ENCODE measurements at places on chromosomes 2 and 18. TPM values are rescaled to one million over a fixed set of nuclear protein-coding genes. Genes with fewer than 3 reads are reported as not detected.

TTR gene
- total RNA-seq, result 600 TPM

DNA sequence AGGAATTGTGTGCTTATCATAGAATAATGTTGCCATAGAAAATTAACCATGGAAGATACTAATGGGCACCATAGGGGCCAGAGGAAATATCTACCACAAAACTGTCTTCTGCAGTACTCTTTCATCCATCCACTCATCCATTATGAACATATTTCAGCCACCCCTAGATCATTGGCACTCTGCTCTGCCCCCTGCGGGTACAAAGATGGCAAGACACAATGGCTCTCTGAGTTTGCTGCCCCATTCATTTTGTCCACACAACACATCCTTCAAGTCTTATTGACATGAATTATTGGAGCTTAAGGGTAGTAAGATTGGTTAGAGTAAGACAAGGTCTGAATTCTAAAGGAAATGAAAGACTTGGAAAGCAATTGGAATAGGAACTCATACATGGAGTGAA lies 1224.7 kb upstream of the CELF4 start:
- DNase-seq, result no peak
- H3K4me1 ChIP-seq, result no peaks in the 10 kb centered on the region
- no peak overlapping the region for H3K27ac ChIP-seq
- H3K27me3 ChIP-seq, result no peaks in the 10 kb centered on the region
- no peaks in the 10 kb centered on the region for H3K36me3 ChIP-seq

DNA sequence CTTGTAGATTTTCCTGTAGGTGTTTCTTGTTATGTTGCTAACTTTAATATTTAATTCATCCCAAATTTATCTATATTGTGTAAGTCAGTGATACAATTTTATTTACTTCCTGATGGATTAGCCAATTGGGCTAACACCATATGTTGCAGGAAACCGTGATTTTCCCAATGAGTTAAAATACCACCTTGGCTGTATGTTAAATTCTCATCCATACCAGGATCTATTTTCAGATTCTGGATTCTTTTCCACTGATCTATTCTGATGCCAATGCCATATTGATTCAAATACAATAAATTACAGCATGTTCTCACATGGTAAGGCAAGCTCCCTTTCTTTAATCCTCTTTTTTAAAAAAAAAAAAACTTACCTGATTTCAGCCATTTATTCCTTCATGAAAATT lies 85.8 kb upstream of the DNAJC10 start:
- no peaks in the 10 kb centered on the region for H3K27me3 ChIP-seq
- H3K36me3 ChIP-seq, result no peaks in the 10 kb centered on the region
- no peak overlapping the region for H3K4me3 ChIP-seq
- no peaks in the 10 kb centered on the region for H3K4me1 ChIP-seq
- no peak for DNase-seq

DNA sequence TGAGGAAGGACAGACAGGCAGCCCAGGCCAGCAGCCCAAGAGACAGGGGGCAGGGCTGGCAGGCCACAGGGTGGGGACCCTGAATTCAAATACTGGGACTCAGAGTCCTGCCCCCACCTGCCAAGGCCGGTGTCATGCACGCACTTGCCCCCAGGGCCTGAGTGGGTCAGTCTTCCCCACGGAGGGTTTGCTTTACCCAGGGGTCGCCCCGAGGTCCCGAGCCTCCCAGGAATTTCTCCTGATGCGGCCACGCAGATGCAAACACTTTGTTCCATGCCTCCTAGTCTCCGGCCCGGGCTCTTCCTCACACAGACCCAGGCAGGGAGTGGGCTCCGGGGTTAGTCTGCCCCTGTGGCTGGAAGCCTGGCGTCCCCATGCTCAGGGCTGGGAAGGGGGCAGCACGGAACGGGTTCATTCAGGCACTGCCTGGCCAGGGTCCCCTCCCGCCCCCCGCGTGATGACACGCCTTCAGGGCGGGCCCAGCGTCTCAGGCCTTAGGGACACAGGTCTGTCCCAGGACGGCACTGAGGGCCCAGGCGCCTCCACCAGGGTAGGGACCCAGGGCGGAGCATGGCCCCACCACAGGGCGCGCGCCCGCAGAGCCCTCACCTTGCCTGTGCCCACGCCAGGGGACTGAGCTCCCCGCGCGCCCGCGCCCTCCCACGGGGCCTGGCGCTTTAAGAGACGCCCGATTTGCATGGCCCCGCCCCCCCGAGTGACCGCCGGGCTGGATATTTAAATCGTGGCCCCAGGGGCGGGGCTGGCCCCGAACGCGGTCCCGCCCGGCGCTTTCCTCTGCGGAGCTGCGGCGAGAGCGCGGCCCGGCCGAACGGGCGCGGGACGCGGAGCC lies at the start of gene SNED1:
TSS of gene SNED1 (plus strand) at position 763 of the 850 bp plus-strand sequence. CDS start 220 bp downstream, outside the sequence.
- peaks cover 68% of the 10 kb centered on the region for H3K4me1 ChIP-seq
- DNase-seq, result peak; percentile 76
- peak within 1 kb of the TSS; percentile 77 for H3K4me3 ChIP-seq
- no peaks in the 10 kb centered on the region for H3K36me3 ChIP-seq

PRKAG3 gene
- total RNA-seq, result not detected

DNA sequence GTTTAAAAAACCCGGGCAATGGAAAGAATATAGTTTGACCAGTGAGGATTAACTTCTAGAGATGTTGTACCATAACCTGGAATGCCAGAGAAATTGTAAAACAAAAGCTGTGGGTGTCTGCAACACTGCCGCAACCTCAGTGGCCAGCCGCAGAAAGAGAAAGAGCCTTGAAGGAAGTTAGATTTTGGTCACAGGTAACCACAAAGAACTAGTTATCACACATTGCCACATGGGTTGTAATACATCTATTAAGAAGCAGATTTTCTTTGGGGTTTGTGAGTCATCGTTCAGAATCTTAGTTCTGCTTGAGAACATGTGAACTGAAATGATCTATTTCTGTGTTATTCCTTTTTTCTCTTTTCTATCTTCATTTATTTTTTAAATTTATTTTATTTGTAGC lies 222.9 kb upstream of the AGAP1 start:
- DNase-seq, result no peak
- no peaks in the 10 kb centered on the region for H3K36me3 ChIP-seq
- no peaks in the 10 kb centered on the region for H3K4me1 ChIP-seq
- no peak overlapping the region for H3K4me3 ChIP-seq
- no peak overlapping the region for H3K27ac ChIP-seq

DNA sequence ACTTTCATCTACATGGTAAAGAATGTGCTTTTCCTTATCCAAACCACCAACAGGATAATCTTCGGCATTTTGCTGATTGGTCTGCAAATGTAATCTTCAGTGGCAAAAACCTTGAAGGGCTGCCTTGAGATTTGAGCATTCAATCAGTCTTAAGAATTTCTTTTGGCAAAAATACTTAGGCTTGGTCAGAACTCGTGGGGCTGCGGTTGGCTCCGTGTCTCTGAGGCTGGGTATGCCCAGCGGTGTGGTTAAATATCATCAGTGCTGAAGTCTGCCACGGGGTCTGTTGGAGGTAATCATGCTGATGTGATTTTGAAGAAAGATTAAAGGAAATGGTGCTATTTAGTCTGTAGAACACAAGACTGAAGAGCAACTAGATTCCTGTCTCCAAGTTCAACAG lies 262.6 kb downstream of the EN1 start:
- H3K4me3 ChIP-seq, result no peak overlapping the region
- no peak overlapping the region for H3K27ac ChIP-seq
- no peaks in the 10 kb centered on the region for H3K36me3 ChIP-seq
- no peaks in the 10 kb centered on the region for H3K4me1 ChIP-seq
- no peak for DNase-seq

DNA sequence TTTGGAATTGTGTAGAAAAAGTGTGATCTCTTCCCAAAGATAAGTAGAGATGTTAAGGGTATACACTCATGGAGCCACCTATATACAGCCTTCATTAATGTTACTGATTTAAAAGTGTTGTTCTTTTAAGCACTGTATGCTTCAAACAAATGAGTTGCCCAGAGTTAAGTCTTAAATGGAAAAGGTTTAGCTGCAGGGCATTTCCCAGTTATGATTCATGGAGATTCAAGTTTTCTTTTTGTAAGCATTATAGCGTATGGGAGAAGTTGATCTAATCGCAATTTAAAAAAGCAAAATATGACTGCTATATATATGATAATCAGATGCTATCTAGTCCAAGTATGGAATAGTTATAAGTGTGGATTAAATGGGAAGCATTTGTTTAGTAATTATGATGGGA lies 4.8 kb downstream of the PDK1 start:
- no peaks in the 10 kb centered on the region for H3K4me1 ChIP-seq
- no peak overlapping the region for H3K27ac ChIP-seq
- no peak overlapping the region for H3K4me3 ChIP-seq
- H3K27me3 ChIP-seq, result no peaks in the 10 kb centered on the region
- peaks cover 3% of the 10 kb centered on the region for H3K36me3 ChIP-seq

GRCh38 chr18:49861659-49862058 lies 48.3 kb upstream of the ACAA2 start:
- H3K27me3 ChIP-seq, result no peaks in the 10 kb centered on the region
- peaks cover 15% of the 10 kb centered on the region for H3K4me1 ChIP-seq
- H3K36me3 ChIP-seq, result no peaks in the 10 kb centered on the region
- no peak overlapping the region for H3K27ac ChIP-seq
- no peak overlapping the region for H3K4me3 ChIP-seq

DNA sequence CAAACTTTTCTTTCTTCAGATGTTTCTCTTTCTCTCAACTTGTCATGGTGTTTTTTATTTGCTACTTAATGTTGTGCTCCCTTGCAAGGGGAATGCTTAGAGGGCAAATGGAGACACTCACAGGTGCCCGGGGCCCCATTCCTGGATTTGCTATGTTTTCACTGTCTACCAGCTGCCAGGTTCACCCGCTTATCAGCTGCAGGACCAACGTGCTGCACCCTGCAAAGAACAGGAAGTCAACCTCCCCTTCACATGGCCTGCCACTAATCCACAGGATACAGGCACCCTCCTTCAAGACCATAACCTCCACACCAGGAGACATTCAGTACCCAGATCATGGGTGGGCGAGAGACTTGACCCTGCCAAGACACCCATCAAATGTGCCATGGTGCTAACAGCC lies 237.6 kb upstream of the STON1 start:
- H3K4me1 ChIP-seq, result peaks cover 7% of the 10 kb centered on the region
- no peaks in the 10 kb centered on the region for H3K27me3 ChIP-seq
- DNase-seq, result no peak
- no peaks in the 10 kb centered on the region for H3K36me3 ChIP-seq

RND3 gene
- 28.1 TPM for total RNA-seq

GRCh38 chr2:66576311-66576560 lies 141.3 kb downstream of the MEIS1 start:
- no peak for DNase-seq
- no peak overlapping the region for H3K27ac ChIP-seq
- no peak overlapping the region for H3K4me3 ChIP-seq

CHST9 gene
- 0.42 TPM for total RNA-seq

- H3K4me1 ChIP-seq, result no peaks in the 10 kb centered on the region
- DNase-seq, result no peak
- H3K27ac ChIP-seq, result no peak overlapping the region
- H3K4me3 ChIP-seq, result no peak overlapping the region
Measured at GRCh38 chr2:28432362-28432761, 39.7 kb downstream of the FOSL2 start.

LYPD6 gene
- total RNA-seq, result 0.42 TPM

GRCh38 chr2:23617167-23617810 lies 232.3 kb downstream of the KLHL29 start:
- no peaks in the 10 kb centered on the region for H3K27me3 ChIP-seq
- no peaks in the 10 kb centered on the region for H3K4me1 ChIP-seq
- peak overlapping the region; percentile 19 for H3K27ac ChIP-seq

CPLX4 gene
- total RNA-seq, result not detected

GRCh38 chr2:46979571-46979979 lies 64.0 kb upstream of the MCFD2 start:
- H3K4me3 ChIP-seq, result no peak overlapping the region
- H3K36me3 ChIP-seq, result peaks cover 3% of the 10 kb centered on the region
- H3K27ac ChIP-seq, result no peak overlapping the region
- no peaks in the 10 kb centered on the region for H3K27me3 ChIP-seq
- DNase-seq, result no peak
- no peaks in the 10 kb centered on the region for H3K4me1 ChIP-seq

ALPG gene
- total RNA-seq, result not detected

- no peak overlapping the region for H3K4me3 ChIP-seq
- H3K27me3 ChIP-seq, result no peaks in the 10 kb centered on the region
- H3K36me3 ChIP-seq, result no peaks in the 10 kb centered on the region
- no peak for DNase-seq
- H3K4me1 ChIP-seq, result peaks cover 9% of the 10 kb centered on the region
- H3K27ac ChIP-seq, result no peak overlapping the region
Measured at GRCh38 chr18:5297597-5297996, 2.1 kb upstream of the ZBTB14 start.

DNA sequence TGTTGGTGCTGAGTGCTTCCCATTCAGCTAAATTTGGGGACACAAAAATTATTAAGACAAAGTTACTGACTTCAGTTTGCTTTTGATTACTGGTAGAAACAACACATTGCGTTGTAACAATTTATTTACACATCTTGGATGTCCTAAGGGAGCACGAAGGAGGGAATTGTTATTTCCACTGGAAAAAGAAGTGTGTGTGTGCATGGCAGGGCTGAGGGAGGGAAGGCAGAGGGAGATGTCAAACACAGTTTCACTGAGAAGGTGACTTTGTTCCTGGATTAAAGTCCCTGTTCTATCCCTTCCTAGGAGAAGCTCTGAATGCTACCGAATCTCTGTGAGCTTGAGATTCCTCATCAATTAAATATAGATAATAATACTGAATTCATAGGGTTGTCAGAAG lies 3.8 kb upstream of the CDH20 start:
- no peaks in the 10 kb centered on the region for H3K27me3 ChIP-seq
- H3K27ac ChIP-seq, result no peak overlapping the region
- no peak overlapping the region for H3K4me3 ChIP-seq
- H3K36me3 ChIP-seq, result no peaks in the 10 kb centered on the region
- no peak for DNase-seq

UGT1A7 gene
- 2.2 TPM for total RNA-seq
